ENCODE measurements at places on chromosomes 1 and 21.

DNA sequence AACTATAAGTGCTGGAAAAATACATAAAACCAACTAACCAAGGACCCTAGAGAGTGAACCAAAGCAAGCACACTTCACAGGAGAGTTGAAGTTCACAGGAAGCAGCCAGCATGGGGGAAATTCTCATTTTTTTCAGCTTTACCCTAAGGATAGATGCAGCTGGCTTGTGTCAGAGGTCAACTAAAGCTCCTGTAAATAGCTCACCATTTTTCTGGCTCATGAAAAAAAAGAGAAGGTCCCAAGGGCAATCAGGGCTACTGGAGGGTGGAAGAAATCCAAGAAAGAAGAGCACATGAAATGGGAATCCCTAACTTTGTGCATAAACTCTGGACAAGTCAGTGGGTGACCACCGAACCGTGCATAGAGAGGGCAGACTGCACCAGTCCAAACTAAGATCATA lies 58.3 kb downstream of the KCNJ15 start:
- DNase-seq: peak; percentile 78

DNA sequence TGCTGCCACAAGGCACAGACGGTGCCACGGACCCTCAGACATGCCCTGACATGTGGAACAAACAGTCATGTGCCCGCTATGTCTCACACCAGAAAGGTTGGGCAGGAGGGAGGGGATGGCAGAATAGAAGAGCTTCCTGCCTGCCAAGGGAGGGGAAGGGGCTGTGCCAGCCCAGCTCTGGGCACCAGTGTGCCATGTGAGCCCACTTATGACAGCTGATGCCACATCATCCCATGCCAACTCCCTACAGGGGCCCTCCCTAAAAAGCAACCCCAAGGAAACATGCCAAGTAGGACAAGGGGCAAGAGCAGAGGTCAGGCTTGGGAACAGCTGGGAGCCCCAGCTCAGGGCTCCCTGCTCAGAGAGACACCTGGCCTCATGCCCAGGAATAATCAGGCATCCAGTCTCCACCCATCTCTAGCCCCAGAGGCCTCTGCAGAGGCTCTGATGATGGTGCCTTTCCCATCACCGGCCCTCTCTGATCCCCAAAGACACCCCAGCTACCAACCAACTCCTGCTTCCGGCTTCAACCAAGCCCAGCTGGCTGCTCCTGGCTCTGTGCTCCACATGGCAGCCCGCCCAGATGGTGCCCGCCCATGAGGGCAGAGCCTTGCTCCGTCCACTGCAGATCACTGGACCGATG lies 10.3 kb downstream of the ADGRB2 start:
- DNase-seq: no peak

DNA sequence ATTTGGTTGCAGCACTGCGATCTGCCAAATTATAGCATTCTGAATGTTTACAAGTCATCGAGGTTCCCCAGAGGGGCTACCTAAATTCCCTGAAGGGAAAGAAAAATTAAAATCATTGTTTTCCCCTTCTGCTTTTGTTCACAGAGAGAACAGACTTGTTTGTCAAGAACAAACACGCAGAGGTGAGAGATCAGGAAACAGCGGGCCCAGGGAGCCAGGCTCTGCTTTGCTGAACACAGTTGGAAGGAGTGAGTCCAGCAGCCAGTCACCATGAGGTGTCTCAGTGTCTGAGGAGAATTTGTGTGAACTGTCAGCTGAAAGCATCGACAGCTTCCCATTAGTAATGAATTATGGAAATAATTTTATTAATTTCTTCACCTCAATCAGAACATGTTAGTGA lies 52.5 kb downstream of the RWDD3 start:
- DNase-seq: no peak

- DNase-seq: no peak
Observed at GRCh38 chr1:50982611-50983010, 12.6 kb downstream of the CDKN2C start.

DNA sequence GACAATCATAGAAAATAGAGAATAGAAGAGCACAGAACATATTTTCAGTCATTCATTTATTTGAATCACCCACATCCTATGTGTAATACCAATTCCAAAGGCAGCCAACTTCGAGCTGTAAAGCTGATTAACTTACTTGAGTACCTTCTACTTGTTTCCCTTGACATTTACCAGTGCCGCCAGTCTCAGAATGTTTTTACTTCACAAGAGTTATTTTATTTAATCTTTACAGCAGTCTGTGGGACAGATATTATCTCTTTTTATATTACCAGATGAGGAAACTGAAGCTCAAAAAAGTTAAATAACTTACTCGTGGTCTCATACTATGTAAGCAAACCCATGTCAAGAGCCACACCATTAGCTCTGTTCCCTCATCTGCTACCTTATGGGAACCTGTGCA lies 56.6 kb downstream of the FGGY start:
- DNase-seq: no peak

DNA sequence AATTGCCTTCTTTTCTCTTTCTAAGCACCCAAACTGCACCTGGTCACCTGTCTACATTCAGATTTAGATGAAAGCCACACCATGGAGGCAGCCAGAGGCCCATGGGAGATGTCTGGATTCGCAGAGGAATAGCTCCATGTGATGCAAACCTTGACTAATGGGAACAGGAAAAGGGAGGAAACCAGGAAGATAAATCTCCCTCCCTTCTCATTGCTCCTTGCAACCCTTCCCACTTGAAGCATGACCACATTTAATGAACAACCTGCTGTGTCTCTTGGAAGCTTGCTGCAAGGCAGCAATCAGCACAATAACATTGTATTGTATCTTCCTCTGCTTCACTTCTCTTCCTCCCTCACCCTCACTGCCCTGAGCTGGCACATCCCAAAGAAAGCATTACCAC lies 42.6 kb upstream of the KLF17 start:
- peak; percentile 88 for DNase-seq

DNA sequence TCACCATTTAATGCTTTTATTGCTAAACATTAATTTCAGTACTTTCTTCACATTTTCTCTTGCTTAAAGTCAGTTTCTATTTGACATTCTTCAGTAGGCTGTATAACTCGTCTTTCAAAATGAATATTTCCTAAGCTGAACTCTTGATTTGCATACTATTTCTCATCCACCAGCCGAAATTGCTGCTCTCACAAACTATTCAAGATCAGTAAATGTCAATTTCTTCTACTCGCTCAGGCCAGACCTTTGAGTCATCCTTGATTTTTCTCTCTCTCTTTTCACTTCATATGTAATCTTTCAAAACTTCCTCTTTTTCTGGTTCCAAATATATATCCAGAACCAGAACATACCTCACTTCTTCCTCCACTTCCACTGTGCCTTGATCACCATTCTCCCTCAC lies 990.0 kb downstream of the KCNT2 start:
- no peak for DNase-seq

DNA sequence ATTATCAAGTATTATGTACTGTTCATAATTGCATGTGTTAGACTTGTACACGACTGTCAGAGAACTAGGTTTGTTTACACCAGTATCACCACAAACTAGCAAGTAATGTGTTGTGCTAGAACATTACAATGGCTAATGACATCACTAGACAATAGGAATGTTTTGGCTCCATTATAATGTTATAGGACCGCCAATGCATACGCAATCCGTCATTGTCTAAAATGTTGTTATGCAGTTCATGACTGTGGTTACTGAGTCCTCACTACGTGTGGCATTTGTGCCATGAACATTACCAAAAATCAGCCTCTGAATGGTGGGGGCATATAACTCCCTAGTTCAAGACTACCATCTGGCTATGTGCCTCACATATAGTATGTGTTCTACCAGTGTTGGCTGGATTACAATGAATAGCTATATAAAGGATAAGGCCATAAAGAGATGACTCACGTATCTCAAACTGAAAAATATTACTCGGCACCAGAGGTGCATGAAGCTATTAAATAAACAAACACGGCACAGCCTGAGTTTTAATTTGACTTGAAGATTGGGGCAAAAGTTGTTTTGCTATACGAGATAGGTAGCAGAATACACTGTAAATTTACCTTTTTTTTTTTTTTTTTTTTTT lies 89.1 kb upstream of the COL24A1 start:
- no peak for DNase-seq

DNA sequence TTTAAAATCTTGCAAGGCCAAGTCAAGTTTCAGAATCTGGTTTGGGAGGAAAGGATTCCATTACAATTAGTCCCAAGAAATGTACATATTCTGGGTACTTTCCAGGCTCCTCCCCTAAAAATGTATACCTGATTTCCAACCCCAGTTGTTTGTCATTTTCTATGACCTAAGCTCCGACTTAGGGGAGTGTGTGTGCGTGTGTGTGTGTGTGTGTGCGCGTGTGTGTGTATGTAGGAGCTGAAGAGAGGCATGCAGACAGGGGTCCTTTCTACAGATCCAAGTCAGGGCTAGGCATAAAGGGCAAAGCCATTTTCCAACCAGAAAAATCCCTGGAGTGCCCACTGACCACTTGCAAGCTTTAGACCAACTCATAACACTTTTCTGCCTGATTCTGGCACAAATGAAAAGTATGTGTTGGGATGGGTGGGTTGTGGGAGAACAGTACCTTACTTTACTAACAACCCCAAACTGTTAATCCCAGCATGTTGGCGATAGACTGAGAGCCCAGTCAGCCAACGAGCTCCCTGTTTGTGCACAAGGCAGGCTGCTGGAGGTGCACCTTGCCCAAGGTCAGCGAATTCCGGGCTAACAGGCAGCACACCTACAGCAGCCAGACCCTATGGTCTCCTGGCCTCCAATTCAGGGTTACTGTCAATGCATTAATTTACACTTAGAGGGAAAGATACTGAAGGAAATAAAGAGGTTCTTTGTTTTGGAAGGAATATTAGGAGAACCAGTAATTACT lies 1.7 kb downstream of the TRABD2B start:
- no peak for DNase-seq

DNA sequence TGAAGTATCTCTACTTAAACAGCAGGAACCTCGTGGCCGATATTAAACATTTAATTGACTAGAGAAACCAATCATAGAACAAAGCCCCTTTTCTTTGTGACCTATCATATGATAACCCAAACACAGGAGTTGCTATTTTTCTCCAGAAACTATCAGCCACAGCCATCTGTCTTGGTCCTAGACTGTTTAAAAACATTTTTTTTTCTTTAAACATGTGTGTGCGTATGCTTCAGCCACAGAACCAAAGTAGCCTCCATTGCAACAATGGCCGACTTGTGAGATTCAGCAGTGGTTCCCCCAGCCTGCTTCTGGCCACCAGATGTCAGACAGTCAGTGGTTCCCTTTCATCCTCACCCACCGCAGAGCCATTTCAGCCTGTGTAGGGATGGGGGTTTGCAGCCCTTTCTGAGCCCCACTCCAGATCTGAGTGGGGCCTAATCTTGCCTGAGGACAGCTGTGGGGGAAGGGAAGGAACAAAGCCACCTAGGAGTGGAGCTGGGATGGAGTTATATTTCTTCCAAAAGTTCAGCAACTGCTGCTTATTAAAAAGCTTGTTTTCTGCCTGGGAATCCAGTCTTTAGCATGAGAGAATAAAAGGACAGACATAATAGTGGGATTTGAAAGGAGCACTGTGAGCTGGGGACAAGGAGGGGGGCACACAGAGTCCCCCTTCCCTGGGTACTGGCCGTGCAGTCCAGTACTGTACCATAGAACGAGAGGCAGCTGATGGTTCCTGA lies 11.7 kb upstream of the IGSF3 start:
- no peak for DNase-seq

DNA sequence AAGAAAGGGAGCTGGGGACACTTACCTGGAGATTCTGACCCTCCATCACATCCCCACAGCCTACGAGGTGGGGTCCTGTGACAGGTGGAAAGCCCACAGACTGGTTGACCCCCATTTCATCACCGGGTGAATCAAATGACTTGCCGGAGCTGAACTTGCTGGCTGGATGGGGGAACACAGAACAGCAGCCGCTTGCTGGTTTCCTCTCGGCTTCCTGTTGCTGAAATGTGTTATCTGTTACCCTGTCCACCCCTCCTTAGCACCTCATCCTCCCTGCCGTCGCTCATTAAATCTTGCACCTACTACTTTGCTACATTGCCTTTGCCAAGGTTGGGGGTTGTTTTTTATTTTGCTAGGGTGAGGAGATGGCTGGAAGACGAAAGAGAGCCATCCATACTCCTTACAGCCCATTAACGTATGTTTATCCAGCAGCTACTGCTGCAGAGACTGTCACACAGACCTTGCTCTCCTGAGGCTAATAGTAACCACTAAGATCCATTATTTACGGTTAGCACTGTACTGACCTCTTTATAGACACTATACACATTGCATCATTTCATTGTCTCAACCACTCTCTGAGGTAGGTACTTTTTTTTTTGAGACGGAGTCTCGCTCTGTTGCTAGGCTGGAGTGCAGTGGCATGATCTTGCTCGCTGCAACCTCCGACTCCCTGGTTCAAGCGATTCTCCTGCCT lies 7.0 kb downstream of the PAFAH2 start:
- no peak for DNase-seq

DNA sequence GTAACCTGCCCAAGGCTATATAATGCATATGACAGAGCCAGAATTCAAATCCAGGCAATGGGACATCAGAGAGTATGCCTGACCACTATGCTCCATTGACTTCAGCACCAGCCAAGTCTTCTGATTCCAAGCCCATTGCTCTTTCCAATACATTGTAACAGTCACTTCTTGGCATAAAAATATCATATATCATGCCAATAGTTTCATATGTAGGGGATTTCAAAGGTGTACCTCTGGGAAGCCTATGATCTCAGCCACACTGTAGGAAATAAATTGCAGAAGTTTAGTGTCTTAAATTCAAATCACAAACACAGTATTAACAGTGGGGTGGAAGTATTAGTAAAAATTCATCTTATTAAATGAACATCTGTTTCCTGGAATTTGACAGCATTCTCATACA lies 30.0 kb upstream of the ROR1 start:
- DNase-seq: no peak

DNA sequence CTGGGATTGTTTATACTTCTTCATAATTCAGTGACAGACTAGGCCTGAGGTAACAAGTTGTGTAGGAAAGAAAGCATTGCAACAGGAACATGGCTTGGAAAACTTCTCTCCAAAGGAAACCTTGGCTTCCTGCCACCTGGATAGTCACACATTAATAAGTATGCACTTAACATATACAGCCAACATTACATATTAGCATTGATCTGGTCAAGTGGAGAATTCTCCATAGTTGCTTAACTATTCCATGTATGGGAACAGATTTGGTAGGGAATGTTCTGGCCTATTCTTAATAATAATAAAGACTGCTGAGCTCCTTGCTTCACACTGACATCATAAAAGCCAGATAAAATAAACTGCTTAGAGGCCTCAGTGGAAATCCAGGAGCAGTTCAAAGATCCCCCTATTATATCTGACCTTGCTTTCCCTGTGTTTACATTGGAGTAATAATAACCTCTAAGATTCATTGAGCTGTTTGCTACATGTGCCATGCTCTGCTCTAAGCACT lies 27.2 kb upstream of the NFIA start:
- no peak for DNase-seq
